Regular cardiac myocyte (primary cell): ENCODE measurements at places on chromosomes 6 and 20. TPM values are rescaled to one million over a fixed set of nuclear protein-coding genes. Genes with fewer than 3 reads are reported as not detected.

The SLC22A16 gene
- total RNA-seq: under 0.01 TPM in 1 of 2 replicates, not detected in the other

The NRN1 gene
- total RNA-seq: under 0.01 TPM in 2 replicates

The CST4 gene
- 0.77 and 1.7 TPM in 2 replicates for total RNA-seq

The MEI4 gene
- total RNA-seq: not detected in 2 replicates

The FAM83B gene
- total RNA-seq: 0.19 and 0.28 TPM in 2 replicates

The RIPOR3 gene
- total RNA-seq: 5.4 and 13.2 TPM in 2 replicates

The TRIM31 gene
- total RNA-seq: not detected in 2 replicates

The IMPG1 gene
- not detected in 2 replicates for total RNA-seq
